ENCODE measurements at places on chromosomes 6 and 20.
A peak's percentile ranks its signal among the peaks of the same experiment; 100 is the strongest.

DNA sequence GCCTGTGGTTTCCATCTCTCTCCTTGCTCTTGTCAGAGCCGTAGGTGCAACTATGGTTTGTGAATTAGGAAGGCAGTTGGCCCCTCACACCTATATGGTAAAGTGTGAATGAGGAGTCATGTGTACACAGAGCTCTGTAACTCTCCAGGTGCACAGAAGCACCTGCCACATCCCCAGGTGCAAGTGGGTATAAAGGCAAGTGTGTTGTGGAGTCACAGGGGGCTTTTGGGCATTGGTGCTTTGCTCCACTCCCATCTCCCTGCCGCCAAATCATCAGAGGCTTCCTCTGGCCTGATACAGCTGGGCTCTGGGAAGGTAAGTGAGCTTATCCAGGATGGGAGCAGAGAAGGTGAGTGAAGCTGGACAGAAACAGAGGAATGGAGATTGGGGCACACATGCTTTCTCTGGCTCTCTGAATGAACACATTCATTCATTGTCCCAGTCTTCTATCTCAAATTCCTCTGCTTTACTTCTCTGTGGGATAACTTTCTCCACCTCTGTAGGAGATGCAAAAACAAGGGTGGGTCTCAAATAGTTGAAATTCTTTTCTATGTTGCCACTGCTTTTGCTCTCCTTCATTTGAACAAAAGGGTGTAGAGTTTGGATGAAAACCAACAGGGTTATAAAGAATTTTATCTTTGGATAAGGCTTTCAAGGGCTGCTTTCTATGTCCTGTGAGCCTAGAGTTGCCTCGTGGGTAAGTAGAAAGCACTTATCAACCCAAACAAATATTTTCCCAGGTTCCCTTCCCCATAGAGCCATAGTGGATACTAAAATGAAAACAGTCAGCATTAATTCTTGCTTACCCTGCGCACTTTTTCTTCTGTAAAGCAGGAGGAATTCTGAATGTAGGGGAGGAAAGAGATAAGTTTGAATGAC, 45.0 kb upstream of the RIPOR2 start:
- peak; percentile 53 for DNase-seq

- DNase-seq: no peak
Measured at GRCh38 chr6:111724039-111724438, 118.4 kb upstream of the TRAF3IP2 start.

- DNase-seq: no peak
Measured at GRCh38 chr6:142189057-142189456, 42.0 kb downstream of the VTA1 start.

GRCh38 chr20:57707849-57708693, 1.7 kb downstream of the PMEPA1 start:
- no peak for DNase-seq

DNA sequence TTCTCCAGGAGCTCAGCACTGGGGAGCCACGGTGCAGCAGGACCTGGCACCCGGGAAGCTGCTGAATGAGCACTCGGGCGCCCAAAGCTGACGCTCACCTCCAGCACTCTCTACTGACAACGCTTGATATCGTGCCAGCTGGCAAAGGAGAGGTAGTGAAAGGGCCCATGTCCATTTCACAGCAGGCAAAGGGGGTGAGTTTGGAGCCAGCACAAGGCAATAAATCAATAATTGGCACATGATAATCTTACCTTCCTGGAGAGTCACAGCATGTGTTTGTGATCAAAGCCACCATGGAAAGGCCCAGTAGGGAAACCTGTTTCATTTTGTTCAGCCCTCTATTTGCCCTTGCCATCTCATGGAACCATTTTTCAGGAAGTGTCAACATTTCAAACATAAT, 23.3 kb upstream of the SMIM26 start:
- DNase-seq: peak; percentile 59

DNA sequence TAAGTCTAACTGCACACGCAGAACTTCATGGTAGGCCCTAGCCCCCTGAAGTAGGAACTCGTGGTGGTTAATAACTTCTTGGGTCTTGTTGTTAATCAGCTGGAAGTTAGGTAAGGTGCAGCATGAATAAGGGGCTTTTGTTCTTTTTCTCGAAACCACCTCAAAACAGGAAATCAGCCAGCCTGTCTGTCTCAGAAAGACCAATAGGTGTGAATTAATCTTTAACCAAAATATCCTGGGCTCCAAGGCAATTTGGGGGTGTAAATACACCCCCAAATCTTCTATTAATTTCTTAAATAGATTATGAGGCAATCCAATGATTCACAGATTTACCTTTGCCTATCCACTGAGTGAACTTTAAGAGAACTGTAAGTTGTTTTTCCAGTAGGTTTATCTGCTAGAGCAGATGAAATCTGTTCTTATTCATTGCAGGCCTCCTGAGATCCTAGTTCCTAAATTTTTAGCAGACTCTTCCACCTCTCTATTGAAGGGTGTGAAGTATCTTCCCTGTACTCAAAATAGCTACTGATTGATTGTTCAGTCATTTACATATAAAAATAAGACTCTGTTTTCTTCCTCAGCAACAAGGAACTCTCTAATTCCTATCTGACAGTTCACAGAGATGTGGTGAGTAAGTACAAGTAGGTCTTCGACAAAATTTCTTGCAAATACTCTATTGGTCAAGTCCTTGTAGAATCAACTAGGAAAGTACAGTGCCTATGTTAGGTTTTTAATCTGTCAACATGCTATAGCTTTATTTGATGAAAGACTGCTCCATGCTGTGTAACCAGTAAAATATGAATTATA, 427.1 kb upstream of the NOX3 start:
- no peak for DNase-seq

DNA sequence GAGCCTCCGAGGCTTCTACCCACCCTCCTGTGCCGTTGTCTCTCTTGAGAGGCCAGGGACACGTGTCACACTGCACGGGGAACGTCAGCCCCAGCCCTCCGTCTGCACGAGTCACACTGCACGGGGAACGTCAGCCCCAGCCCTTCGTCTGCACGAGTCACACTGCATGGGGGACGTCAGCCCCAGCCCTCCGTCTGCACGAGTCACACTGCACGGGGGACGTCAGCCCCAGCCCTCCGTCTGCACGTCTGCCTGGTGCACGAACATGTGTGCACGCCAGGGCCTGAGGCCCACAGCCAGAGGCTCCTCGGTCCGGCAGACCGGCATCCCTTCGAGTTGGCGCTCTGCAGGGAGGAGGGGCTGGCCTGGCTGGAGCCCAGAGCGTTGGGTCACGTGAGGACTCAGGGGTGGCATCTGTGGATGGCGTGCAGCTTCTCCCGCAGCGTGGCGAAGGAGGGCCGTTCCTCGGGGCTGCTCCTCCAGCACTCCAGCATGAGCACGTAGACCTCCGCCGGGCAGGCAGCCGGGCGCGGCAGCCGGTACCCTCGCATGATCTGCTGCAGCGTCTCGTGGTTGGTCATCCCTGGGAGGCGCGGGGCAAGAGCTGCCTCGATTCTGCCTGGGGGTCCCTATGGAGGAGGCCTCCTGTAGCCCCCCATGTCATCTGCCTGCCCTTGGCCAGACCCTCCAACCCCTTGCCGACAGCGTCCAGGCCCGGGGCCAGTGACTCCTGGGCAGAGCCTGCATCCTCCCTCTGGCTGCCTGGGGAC, 3.4 kb upstream of the PTK6 start:
- no peak for DNase-seq

DNA sequence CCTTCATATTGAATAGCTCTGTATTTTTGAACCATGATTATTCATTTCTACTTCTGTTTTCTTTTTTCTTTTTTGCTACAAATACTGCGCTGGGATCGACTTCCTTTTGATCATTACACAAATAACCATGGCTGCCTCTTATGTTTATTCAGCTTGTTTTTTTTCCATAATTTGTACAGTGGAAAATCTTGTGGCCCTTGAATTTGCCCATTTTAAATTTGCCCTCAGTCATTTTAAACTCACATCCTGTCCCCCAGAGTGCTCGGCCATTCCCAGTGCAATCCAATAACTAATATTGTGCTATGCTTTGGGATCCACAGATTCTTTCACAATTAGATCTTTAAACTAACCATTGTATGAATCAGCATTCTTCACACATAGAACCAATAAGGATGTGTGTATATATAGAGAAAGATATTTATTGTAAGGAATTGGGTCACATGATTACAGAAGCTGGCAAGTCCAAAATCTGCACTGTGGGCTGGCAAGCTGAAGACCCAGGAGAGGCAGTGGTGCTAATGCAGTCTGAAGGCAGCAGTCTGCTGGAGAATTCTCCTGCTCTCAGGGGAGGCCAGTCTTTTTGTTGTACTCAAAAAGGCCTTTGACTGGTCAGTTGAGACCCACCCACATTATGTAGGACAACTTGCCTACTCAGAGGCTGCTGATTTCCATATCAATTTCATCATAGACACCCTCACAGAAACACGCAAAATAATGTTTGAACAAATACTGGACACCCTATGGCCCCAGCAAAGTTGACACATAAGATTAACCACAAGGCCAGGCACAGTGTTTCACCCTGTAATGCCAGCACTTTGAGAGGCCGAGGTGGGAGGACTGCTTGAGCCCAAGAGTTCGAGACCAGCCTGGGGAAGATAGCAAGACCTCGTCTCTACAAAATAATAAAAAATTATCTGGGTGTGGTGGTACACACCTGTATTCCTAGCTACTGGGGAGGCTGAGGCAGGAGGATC, 147.1 kb downstream of the MTHFD1L start:
- no peak for DNase-seq

DNA sequence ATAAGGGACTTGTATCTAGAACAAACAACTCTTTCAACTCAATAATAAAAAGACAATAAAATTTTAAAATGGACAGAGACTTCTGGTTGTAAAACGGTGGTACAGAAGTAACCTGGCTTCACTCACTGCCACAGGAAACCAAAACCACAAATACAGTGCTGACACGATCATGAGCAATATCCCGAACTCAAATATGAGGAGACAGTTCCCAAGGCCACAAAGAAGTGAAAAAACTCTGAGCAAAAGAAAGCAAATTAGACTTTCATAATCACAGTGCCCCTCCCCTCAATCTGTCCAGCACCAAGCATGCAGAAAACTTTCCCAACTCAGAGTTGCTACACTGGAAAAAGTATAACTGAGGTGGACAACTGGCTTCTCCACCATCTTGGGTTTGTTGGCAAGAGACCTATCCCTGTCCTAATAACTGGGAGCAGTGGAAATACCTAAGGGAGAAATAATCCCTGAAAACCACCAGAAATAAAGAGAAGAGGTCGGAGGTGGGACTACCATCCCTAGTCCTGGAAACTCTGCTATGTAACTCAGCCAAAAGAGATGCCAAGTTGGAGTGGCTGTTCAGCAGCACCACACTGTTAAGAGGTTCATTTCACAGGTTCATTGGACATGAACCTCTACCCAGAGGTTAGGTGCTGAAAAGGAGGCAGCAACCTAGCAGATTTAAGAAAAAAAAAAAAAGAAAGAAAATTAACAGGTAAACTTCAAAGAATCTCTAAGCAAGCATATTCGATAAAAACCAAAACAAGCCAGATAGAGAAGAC, 55.5 kb downstream of the REV3L start:
- DNase-seq: no peak

DNA sequence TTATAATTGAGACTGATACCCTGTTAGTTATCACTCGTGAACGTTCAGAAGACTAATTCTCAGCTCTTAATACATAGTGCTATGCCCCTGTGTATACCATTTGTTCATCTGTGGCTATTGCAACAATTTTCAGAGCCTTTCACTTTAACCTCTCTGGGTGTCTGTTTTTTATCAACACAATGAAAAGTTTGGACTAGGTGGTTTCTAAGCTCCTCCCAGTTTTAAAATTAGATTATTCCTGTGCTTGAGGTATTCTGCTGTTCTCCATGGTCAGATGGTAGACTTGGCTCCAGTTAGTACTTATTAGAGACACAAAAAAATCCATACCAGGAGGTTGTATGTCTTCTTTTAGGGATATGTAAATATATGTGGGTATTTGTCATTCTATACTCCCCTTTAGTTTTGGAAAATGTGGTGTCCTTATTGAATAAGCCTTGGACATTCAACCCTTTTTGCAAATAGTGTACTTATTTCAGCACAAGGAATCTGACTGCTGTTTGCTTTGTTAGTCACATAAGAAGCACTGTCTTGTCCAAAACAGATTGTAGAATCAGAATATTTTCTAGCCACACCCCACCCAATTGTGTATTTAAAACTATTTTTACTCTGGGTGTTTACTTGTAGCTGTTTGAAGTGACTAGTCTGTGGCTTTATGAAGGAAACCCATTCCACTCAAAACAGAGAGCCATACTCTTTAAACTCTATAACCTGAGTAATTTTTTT, 2.0 kb upstream of the COL10A1 start:
- no peak for DNase-seq

DNA sequence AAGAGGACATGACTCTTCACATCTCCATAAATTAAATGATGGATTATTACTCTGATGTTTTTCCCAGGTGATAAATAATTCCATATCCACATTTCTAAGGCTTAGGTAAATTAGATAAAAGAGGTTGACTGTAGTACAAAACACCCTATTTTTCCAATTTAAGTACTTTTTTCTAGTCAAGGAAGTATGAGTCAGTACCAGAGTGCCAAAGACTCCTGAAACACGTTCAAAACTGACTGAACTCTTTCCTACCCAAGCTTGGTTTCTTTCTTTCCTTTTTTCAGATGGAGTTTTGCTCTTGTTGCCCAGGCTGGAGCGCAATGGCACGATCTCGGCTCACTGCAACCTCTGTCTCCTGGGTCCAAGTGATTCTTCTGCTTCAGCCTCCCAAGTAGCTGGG, 85.0 kb downstream of the DOK5 start:
- DNase-seq: no peak

- DNase-seq: no peak
Measured at GRCh38 chr6:169212436-169212835, 41.2 kb downstream of the THBS2 start.

DNA sequence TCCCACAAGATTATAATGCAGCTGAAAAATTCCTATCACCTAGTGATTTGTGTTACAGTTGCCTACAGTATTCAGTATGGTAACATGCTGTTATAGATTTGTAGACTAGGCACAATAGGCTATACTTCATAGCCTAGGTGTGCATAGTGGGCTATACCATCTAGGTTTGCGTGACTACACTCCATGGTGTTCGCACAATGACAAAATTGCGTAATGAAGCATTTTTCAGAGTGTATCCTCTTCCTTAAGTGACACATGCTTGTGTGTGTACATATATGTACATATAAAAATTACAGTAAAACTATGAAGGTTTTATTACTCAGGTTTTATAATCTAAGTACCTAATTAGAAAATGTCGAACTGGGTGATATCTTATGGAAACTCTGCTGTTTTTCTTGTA, 133.0 kb downstream of the FARS2 start:
- DNase-seq: no peak

GRCh38 chr6:13000537-13000936, 284.0 kb downstream of the PHACTR1 start:
- no peak for DNase-seq

GRCh38 chr20:62832212-62832922, 15.5 kb downstream of the COL9A3 start:
- DNase-seq: peak; percentile 17

DNA sequence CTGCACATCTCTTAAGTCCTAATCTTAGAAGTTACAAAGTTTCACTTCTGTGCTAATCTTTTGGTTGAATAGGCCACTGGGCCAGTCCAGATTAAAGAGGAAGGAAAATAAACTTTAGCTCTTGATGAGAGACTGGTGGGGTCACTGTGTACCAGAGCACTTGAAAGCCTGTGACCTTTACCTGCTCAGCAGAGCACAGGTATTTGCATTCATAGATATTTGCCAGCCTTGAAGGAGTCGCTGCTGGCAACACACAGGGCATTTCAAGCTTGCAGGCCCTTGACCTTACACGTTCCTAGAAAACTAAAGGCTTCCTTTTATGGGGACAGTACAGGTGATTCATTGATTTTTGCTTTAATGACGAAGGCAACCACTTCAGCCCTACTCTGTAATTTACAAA, 108.4 kb upstream of the SLC22A23 start:
- DNase-seq: no peak

GRCh38 chr20:33816191-33816590, 5.0 kb downstream of the CHMP4B start:
- no peak for DNase-seq

GRCh38 chr6:9064156-9064555, 628.8 kb upstream of the SLC35B3 start:
- DNase-seq: no peak

Measured in NCI-H774 (cell line).